ENCODE measurements at places on chromosomes 13 and 19.

- DNase-seq, result no peak
These were observed 29.5 kb downstream of the NLRP11 start for GRCh38 chr19:55802281-55802680.

DNA sequence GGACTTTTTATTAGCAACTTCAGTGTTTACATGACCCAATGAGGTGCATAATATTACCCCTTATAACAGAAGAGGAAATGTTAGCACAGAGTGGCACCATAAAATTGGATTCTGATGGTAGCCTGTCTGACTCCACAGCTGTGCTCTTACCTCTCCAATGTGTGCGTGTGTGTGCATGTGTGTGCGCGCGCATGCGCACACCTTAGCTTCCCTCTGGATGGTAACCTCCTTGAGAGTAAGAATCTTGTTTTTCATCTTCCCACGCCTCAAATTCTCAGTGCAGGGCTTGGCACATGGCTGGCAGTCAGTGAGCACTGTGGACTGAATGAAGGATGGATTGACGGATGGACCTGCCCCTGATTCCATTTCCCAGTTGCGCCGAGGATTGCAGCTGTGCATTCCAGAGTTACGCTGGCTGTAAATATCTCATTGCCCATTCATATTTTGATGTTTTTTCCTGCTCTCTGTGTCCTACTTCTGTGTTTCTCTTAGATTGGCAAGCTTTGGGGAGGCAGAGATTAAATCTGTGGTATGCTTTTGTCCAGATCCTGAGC is 99.2 kb upstream of the WASF3 start:
- no peak for DNase-seq

GRCh38 chr13:32134241-32135055 is 102.9 kb downstream of the FRY start:
- no peak for DNase-seq

GRCh38 chr19:33421368-33421767 is 47.9 kb downstream of the CEBPG start:
- no peak for DNase-seq

DNA sequence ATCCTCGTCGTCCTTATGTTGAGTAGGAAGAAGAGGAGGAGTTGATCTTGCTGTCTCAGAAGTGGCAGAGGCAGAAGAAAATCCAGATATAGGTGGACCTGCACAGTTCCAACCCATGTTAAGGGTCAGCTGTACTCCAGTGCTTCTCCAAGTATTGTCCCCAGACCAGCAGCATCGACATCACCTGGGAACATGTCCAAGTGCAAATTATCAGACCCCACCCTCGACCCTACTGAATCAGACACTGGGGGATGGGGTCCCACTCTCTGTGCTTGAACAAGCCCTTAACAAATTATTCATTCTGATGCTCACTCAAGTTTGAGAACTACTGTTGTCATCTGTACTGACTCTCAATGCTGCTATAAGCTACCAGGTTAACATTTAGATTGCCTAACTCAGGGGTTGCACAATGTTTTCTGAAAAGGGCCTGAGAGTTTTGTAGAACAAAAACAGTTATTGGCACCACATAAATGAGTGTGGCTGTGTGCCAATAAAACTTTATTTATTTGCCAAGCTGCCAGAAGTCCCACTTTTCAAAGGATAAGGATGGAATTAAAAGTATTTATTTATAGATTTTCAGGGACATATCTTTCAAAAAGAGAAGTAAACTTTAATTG is 226.7 kb upstream of the IPO5 start:
- DNase-seq, result no peak

DNA sequence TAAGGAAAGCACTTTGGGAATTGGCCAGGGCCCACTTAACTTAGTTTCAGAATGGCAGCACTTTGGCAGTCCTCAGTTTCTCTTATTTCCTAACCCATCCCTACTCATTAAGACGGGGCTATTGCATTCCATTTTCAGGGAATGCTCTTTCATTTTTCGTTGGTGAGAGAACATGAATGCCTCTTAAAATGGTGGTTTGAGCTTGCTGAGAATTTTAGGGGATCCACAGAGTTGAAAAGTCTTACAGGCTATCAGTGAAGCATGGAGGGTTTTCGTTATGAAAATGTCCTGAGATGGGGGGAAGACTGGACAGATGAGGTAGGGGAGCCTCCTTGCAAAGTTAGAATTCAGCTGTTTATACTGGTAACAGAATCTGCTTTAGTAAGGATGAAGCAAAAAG is 71.4 kb downstream of the LRCH1 start:
- no peak for DNase-seq

DNA sequence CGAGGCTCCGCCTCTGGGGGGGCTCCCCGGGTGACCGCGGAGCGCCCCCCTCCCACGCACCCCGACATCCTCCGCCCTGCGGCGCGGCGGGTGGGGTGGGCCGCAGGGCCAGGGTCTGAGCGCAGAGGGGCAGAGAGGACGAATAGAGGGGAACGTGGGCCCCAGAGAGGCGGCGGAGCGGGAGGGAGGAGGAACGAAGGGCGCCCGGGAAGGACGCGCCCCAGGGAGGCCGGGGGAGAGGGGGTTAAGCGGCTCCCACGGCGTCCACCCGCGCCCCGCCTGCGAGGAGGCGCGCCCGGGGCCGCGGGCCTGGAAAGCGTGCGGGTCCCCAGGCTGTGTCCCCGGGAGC is 1.0 kb downstream of the HCN2 start:
- DNase-seq, result no peak

DNA sequence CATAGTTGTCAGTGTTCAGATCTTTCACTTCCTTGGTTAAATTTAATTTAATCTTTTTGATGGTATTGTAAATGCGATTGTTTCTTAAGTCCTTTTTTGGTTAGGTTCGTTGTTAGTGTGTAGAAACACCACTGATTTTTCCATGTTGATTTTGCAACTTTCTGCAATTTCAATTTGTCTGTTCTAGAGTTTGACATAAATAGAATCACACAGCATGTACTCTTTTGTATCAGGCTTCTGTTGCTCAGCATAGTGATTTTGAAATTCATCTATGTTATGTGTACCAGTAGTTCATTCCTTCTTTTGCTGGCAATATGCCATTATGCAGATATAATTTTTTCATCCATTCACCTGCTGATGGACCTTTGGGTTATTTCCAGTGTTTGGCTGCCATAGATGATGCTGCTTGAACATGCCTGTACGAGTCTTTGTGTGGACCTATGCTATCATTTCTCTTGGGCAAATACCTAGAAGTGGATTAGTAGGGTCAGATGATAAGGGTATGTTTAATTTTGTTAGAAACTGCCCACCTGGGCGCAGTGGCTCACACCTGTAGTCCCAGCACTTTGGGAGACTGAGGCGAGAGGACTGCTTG is 33.1 kb downstream of the BICRA start:
- no peak for DNase-seq

DNA sequence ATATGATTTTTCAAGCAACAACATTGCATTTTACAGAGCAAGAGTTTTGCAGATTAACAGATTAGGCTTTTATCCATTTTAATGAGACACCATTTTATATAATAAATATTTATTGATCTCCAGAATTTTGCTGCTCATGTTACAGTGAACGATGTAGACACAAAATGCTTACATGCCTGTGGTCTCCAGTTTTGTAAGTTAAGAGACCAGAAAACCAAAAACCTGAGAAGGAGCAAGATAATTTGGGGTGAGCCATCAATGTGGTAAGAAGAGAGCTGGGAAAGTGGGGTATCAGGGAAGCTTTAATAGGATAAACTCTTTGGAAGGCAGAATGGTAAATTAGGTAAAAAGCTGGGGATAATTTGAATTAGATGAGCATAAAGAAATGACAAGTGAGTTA is 2100.5 kb upstream of the PCDH20 start:
- no peak for DNase-seq

- no peak for DNase-seq
These were observed 30.2 kb downstream of the MEIS3 start for GRCh38 chr19:47389150-47389556.
